ENCODE measurements at places on chromosomes 4 and X.

GRCh38 chr4:2259541-2260343 lies 2.2 kb downstream of the MXD4 start:
- no peak for DNase-seq

DNA sequence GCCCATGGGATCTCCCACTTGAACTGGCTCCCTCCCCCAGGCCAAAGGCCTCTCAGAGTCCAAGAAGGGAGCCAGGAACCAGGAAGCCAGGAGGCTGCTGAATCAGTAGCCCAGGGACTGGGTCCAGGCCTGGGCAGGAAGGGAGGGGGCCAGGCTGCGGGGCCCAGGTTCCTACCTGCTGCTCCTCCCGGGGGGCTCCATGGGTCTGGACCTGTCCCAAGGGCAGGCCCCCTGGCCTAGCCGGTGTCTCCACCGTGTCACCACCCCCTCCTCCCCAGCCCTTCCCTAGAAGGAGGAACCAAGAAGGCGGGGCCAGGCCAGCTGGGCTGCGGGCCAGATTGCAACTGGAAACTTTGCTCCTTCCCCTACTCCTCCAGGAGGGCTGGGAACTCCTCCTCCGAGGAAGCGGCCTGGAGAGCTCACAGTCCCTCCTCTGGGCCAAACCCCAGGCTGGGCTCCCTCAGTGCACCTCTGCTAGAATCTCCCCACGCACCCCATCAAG lies at the start of gene IQSEC2:
IQSEC2 (minus strand) TSS at position 264 of the 502 bp plus-strand sequence.
- DNase-seq = peak; percentile 29

GRCh38 chr4:105622269-105622668 lies 69.8 kb downstream of the ARHGEF38 start:
- no peak for DNase-seq

DNA sequence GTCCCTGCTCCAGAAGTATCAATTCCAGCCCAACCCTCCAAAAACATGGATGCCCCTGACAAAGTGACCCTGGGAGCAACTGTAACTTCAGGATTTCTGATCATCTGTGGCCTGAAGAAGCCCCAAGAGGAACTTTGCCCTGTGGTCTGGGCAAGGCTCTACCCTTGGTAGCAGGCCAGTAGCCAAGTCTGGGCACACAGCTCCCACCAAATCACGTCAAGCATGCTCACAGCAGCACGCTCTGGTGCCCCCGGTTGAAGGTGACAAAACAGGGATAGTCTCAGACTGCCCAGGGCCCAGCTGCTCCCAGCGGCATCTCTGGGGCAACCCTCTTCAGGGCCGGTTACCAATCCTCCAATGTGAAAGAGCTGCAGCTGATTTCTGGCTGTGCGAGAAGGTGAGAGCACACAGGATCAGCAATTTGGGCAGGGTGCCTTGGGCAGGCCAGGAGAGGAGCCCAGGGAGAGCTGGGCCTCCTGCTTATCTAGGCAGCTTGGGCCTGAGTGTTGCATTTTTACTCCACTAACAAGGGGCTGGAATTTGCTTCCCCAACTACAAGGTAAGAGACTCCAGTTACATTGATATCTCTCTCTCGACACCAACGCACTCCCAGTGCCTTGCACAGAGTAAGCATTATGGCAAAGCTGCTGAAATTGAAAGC lies 418.1 kb downstream of the BCOR start:
- no peak for DNase-seq

GRCh38 chr4:159520074-159520473 lies 417.2 kb downstream of the RAPGEF2 start:
- DNase-seq = no peak

DNA sequence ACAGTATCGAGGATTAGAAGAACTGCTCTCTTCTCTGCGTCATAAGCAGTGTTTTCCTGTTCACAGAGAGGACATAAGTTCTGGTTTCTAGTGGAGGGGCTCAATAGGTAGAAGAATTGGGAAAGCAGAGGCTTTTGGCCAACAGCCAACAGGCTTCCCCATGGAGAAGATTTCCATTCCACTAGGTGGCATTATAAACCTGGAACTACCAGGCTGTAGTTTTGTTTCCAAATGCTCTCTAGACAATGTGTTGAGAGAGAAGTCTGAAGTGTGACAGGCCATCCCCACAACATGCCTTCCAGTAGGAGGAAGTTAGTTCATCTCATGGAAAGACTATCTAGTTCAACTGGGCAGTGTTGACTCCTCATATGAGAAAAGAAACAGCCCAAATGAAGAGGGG lies 63.8 kb upstream of the ANXA10 start:
- DNase-seq = peak; percentile 55

DNA sequence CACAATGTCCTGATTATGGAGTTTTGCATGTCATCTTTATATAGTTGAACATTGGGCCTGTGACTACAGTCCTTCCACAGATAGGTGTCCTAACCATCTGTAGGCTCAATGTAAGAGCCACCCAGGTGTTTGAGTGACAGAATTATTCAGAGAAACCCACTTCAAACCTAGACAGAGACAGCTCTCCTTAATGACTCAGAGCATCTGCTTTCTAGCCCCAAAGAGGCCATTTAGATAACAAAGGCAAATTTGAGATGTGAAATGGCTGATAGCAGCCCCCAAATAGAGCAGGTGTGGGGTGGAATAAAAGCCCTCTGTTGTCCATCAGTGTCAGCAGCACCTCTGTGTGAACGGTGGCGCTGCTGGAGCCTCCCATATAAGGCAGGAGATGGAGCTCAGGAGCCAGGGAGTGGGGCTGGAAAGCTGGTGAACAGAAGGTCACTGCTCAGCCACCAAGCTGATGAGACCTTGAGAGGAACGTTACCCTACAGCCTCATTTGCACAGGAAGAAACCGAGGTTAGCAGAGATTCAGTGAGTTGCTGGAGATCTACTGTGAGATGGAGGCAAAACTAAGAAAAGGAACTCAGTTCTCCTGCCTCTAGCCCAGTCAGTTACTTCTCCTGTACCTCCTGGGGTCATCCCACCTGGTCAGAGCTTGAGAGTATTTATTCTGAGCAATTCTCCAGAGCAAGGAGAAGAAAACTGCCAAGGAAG lies 153.3 kb upstream of the LNX1 start:
- peak; percentile 75 for DNase-seq

DNA sequence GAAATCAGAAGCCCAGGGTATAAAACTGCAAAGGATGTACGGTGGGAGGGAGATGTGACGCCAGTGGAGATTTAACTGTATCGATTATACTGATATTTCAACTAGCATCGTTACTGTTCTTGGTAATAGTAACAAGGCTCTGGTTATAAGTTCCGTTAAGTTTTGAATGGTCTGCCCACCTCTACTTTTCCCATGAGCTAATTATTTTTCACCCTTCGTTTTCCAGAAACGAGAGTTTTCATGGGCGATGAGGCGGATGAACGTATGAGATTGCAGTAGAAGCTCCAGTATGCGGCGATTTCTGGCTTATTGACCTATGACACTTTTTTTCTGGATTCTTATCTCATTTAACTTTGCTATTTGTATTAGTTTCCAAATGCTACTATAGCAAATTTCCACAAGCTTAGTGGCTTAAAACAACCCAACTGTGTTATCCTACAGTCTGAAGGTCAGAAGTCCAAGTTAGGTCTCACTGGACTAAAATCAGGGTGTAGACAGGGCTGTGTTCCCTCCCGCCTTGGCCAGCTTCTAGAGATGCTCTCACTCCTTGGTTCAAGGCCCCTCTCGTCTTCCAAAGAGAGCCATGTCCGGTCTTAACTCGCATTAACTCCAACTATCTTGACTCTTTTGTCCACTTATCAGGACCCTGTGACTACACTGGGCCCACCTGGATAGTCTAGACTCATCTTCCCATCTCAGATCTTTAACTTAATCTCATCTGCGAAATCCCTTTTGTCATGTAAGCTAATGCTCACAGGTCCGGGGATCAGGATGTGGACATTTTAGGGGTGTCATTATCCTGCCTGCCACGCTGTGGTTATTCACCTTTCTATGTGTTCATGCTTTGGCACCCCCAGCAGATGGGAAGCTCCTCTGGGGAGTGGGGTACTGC lies 122.5 kb downstream of the IRF2 start:
- no peak for DNase-seq
